Effector CD8-positive, alpha-beta T cell (primary cell): ENCODE measurements at places on chromosomes 5 and 9.

GRCh38 chr9:38414040-38414723 lies 10.1 kb downstream of the IGFBPL1 start:
- DNase-seq = no peak

DNA sequence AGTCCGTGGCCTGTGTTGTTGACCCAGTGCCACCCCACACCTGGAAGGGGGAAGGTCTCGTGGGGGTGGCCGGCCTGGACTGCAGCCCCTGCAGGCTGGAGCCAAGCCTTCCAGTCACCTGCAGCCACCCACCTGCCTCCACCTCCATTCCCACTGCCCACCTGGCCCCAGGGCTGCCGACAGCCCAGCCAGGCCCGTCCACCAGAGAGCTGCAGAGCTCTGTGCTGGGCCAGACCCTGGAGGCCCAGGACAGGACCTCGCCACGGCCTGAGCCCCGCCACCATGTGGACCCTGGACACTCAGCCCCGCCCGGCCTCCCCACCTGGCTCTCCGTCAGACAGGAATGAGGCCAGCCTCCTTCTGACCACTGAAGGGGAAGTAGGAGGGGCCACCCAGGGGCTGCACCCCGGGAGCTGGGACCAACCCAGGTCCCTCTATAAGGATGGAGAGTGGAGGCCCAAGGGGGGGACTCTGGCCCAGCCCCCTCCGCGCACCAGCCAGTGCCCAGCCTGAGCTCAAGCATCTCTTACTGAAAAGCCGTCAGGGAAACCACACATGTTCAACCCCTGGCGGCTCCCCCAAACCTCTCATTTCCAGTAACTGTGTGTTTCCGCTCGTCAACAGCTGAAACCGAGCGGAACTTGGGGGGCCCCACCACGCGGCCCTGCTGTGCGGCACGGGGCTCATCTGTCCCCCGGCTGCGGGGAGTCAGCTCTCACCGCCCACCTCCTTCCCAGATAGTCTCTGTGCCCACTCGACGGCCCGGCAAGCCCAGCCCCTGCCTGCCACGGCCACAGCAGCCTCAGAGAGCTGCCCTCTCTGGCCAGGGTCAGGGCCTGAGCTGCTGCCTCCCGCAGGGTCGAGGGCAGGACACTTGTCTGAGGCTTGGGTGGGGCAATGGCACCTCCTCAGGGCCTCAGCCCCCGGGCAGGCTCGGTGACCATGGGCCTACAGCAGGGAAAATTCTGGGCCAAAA lies 12.8 kb downstream of the NOTCH1 start:
- peak; percentile 25 for DNase-seq

DNA sequence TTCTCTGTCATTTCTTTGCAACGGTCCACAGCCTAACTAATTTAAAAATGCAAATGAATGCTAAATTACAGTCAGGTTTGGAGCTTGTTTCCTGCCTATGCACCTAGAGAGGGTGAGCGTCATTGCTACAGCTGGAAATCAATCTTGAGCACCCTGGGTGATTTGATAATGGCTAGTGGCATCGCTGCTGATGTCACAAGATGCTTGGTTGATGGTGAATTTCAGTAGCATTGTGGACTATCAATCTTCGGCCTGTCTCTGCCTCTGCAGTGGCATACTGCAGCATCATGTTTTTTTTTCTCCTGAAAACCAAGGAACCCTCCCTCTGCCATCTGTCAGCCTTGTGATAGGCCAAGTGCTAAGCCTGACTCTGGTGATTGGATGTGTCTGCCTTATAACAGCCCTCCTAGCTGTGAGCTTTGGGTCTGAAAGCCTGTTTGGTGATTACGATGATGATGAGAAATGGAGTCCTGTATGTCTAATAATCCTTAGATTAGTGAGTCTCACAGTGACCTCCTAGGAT lies 75.3 kb downstream of the NMUR2 start:
- no peak for DNase-seq

- DNase-seq = no peak
These were observed 306.8 kb downstream of the SPOCK1 start for GRCh38 chr5:137192293-137192743.

DNA sequence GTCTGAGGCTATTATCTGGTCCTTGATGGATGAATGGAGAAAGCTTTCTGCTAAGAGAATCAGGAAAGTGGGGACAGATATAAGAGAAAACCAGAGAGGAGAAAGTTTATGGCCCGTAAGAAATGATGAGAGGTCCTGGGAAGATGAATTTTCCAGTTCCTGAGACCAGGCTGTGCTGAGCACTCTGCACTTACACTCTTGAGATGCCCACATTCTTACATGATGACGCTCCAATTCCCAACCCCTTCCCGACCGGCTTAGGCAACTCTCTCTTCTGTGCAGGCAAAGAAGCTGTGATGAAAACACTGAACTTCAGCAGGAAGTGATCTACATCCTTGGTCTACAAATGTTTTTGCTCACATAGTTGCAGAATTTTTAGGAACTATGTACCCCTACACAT lies 417.0 kb downstream of the ARHGEF28 start:
- no peak for DNase-seq

DNA sequence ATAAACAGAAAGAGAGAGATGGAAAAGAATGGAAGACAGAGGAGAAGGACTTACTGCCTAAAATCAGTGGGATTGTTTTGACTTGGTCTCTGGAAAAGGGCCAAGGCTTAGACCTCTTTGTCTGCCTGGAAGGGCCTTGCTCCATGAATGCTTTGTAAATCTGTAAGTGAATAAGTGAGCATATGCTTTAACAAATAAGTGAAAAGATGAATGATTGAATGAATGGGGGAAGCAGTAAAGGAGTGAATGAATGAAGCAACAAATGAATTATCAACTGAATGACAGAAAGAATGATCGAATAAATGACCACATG lies 5.5 kb downstream of the KCNIP1 start:
- DNase-seq = no peak

DNA sequence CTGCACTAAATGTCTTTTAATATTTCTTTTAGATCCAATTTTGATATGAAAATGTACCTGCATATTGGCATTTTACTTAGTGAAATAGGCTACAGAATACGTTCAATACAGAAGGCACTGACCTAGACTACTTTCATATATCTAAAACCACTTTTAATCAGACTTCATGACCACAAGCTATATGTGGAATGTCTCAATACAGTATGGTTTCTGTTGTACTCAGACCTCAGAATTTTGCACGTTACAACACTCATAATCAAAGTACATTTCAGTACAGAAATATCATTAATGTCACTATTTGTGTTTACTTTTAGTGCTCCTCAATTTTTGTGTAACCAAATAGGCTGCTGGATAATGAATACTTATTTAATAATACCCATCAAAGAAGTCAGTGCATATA lies 74.8 kb downstream of the MEF2C start:
- no peak for DNase-seq

DNA sequence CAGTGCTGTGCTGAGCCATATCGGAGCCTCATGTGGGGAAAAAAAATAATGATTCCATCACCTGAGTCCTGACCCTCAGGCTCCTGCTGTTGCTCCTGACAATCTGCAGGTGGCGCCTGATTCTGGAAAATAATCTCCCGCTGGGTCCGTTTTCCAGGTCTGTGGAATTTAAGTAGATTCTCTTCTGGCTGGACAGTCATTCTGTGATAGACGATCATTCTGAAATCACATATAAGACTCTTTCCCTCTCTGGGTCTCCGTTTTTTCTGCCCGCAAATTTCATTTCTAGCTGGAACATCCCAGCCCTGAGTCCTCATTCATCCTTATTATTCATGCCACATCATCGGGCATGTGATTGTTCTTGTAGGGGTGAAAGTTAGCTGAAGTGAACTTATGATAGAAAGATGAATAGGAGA lies 22.1 kb upstream of the STXBP1 start:
- DNase-seq = no peak

DNA sequence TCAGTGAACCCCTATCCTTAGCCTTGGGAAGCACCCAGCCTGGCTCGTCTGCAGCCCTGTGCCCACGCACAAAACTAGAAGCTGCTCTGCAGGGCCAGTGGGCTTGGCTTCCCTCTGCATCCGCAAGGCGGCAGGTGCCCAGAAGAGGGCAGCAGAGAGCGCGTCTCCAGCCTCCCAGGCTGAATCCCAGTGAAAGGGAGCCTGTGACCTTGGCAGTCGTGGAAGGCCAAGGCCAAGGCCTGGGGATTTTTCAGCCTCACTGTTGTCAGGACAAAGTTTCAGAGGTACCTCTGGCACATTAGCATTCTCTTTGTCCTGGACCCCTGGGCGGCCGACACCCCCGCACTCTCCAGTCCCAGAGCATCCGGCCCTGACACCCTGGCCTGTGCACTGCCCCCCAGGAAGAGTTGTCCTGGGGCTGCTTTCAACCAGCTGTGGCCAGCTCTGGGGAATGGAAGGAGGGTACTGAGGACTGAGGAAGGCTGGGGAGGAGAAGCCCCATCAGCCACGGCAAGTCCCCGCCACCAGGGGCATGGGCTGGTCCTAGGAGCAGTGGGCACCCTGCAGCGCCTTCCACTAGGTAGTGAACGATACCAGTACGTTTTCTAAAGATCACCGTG lies 63.6 kb upstream of the IL17B start:
- peak; percentile 58 for DNase-seq

DNA sequence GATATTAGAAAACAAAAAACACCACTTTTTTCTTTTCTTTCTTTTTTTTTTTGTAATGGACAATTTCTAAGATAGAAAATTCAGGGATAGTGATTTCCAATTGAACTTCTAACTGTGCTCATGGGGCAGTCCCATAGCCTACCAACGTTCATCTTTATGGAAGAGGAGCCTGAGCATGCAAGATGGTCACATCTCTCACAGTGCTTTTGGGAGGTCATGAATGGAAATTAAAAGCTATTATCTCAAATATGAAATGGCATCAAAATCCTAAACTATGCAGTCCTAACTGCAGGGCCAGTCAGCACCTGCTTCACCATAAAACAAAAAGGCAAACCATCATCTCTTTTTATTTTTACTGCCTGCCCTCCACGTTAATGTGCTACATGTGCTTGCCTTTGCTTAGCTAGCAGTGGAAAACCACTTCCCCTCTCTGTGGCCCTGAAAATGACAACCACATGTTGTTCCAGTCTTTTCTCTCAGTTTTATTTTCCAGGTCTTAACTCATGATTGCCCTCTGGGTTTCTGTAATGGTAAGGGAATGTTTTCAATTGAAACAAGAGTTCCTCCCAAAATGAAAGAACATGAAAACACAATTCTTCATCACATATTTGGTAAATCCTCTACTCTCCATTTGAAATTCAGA lies 16.7 kb downstream of the IFNB1 start:
- DNase-seq = no peak

- no peak for DNase-seq
These were observed 72.2 kb downstream of the COL15A1 start for GRCh38 chr9:99015890-99016289.

- DNase-seq = no peak
These were observed 9.4 kb downstream of the OR2V2 start for GRCh38 chr5:181156758-181157157.

DNA sequence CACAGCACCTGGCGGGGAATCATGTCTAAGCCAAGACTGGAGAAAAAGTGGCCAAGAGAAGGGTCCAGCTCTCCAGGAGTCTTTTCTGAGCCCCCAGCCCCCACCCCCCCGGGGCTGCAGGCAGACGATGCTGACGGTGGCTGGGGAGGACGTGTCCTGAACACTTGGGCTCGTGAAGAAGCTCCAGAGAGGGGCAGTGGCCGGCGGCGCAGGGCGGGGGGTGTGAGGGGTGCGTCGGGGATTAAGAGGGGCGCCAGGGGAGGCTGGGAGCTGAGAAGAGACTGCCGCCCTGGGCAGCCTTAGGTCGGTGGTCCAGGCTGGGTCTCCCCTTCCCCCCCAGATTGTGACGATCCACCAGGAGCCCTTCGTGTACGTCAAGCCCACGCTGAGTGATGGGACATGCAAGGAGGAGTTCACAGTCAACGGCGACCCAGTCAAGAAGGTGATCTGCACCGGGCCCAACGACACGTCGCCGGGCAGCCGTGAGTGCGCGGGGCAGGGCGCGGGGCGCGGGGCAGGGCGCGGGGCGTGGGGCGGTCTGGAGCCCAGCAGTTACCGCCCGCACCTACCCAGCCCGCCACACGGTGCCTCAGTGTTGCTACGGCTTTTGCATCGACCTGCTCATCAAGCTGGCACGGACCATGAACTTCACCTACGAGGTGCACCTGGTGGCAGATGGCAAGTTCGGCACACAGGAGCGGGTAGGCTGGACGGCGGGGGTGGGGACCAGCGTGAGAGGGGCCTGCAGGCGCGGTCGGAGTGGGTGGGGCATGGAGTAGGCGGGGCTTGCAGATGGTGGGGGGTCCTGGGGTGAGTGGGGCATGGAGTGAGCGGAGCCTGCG lies 8.9 kb downstream of the LRRC26 start:
- no peak for DNase-seq

DNA sequence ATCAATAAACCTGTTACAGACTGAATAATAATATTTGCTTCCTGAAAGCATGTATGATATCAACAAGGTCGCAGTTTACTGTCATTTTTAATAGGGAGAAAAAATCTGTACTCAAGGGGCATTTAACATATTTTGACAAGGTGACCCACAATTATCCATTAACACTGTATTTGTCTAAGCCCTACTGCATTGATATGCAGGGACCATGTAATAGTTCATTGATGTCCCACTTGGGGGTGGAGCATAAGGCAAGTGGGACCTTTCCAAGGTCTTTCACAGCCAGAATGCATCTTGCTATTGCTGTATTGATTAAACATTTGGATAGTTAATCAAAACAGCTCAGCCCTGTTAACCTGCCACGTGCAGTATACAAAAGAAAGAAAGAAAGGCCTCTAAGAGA lies 502.0 kb downstream of the NR2F1-AS1 start:
- DNase-seq = no peak

- no peak for DNase-seq
These were observed 138.8 kb upstream of the COL5A1 start for GRCh38 chr9:134502809-134503211.

- no peak for DNase-seq
These were observed 496.9 kb upstream of the ADAMTS16 start for GRCh38 chr5:4643190-4643589.

DNA sequence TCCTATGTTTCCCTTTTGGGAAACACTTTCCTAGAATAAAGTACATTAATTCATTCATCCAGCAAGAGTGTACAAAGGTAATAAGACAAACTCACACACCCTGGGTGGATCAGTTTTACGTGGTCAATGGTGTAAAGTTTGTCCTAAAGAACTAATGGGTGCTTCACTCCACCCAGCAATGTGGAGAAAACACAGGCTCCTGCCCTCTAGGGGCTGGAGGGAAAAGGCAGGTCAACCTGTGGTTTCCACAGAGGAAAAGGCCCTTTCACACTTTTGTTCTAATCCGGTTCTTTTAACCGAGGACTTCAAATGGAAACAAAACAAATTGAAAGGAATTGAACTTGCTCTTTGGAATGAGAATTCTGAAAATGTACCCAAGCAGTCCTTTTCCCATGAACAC lies 80.9 kb upstream of the SPOCK1 start:
- no peak for DNase-seq
